ENCODE measurements at places on chromosomes 12 and 14.

- DNase-seq = no peak
These were observed 218.1 kb upstream of the RTL1 start for GRCh38 chr14:101121508-101122139.

- DNase-seq = no peak
These were observed 10.3 kb upstream of the LRP1-AS start for GRCh38 chr12:57157588-57158173.

GRCh38 chr12:126337556-126338441 lies 1272.6 kb downstream of the AACS start:
- no peak for DNase-seq

DNA sequence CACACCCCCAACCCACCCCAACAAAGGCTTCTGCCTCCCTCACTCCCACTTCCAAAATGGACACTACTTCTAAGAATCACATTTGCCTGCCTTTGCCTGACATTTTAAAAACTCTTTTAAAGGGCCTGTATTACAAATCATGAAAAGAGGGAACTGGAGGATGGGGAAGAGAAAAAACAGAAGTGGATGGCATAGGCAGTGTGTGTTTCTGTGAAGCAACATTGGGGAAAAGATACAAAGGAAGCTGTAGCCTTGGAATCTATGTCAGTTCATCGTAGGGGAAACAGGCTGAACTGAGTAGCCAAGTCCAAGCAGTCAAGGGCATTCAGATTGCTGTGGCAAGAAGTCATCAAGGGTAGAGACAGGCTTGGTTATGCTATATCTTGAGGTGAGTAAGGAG lies 273.9 kb downstream of the BTG1 start:
- no peak for DNase-seq

- DNase-seq = no peak
These were observed 1.8 kb upstream of the AHNAK2 start for GRCh38 chr14:104979758-104980610.

DNA sequence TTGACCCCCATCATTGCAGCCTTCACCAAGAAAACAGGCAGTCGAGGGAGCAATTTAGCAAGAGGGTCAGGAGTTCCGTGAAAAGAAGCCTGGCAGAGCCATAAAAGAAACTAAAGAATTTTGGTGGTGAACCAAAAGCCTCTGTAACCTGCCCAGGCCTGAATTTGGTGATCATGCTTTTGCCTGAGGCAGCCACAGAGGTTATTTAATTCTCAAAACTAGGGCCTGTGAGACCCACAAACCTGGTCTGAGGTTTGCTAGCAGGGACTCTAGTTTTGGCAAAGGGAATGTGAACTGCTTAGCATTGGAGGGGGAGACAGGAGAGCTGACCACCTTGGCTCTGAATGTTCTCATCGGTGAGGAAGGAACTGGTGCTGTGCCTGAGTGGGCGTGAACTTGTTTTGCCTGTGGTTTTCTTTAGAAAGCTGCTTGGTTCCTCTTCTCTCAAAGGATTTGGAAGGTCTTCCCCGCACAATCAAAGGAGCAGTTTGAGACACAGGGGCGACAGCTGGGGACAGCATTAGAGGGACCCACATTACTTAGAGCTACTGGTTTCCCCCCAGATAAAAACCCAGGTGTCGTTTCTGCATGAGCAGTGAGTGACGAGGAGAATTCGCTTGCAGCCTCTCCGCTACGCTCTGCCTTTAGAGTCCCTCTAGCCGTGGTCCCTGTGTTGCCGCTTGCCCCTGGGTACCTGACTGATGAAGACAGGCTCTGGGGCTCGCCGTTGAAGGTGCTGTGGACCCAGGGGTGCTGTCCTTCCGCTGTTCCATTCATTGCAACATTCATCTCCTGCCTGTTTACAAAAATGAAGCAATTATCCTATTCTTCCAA lies 12.6 kb upstream of the WNT5B start:
- DNase-seq = no peak

DNA sequence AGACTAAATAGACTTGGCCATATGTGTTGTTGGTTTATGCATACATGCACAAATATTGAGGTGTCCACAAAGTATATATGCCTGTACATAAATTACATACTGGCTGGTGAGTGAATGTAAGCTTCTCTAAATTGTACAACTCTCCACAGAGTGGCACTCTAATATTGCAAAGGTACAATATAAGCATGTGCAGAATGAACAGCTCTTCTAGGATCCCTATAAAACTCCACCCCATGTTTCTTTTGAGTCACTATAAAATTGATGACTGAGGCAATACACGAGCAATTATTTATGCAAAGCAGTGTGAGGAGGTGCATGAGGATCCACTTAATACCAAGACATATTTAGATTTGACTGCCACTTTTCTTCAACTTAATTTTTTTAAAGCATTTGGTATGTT lies 172.2 kb downstream of the NAV3 start:
- no peak for DNase-seq

- no peak for DNase-seq
These were observed 48.2 kb upstream of the PNMA1 start for GRCh38 chr14:73762375-73762822.

- no peak for DNase-seq
These were observed 39.9 kb downstream of the MYO1H start for GRCh38 chr12:109387425-109388166.

DNA sequence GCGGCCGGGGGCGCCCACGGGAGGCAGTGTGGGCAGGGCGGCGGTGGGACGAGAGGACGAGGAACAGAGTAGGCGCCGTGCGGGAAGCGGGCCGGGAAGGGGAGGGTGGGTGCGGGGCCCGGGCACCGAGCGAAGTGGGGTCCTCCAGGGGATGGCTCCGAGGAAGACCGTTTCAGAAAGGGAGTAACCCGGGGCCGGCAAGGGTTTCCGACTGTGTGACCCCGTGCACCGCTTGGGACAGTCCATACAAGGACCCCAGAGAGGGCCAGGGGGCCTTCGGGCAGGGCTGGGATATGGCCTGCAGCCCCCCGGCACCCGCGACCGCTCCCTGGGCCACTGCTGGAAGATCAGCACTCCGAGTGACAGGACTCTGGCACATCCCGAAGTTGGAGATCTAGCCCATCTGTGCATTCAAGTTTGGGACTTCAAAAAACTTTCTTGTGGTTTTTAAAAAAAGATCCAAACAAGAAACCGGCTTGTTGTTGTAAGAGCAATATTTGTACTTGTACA lies 448 bp downstream of the TSPAN9 start:
- peak; percentile 8 for DNase-seq

GRCh38 chr12:94801745-94802144 lies 151.4 kb upstream of the TMCC3 start:
- no peak for DNase-seq

- DNase-seq = no peak
These were observed 9.9 kb downstream of the BCL7A start for GRCh38 chr12:122031342-122032216.

DNA sequence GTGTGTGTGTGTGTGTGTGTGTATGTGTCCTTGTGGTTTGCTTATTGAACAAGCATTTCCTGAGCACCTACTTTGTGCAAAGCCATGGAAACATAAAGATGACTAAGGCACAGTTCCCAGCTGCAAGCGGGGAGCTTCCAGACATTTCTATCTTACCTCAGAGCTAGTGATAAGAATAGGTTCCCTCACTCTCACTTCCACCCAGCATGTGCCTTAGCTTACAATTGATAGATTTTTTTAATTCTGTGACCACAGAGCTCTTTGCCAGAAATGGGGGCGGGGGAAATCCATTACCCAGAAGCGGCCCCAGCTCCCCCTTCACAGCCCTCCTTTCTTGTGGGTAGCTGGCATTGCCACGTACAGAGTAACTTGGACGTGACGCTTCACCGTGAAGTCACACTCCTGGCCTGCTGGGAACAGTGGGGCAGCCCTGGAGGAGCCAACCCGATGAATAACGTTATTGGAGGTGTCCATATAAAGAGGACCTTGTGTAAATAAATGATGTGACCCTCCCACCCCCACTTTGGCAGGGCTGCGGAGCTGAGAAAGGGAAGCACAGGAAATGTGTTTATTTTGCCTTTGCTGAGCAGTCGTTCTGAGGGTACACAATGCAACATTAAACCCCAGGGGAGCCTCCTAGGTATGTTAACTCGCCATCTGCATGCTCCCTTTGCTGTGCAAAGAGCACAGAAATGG lies 238.9 kb downstream of the CHST11 start:
- peak; percentile 68 for DNase-seq

- no peak for DNase-seq
These were observed 73.4 kb downstream of the SLC38A4 start for GRCh38 chr12:46752396-46752795.

DNA sequence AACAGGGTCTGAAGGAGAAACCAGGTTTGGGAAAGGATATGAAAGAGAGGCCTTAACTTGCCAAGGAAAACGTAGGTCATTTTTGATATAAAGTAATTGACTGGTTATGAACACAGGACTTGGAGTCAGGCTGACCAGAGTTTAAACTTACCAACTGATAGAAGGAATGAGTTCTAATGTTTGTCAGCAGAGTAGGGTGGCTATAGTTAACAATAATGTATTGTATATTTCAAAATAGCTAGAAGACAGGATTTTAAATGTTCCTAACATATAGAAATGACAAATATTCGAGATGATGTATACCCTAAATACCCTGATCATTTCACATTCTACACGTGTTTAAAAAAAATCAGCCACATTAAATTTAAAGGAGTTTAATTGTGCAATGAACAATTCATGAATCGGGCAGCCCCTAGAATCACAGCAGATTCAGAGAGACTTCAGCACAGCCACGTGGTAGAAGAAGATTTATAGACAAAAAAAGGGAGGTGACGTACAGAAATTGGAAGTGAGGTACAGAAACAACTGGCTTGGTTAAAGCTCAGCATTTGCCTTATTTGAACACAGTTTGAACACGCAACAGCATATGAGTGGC lies 52.5 kb upstream of the PLEKHG7 start:
- no peak for DNase-seq

- DNase-seq = no peak
These were observed 28.2 kb upstream of the CPSF6 start for GRCh38 chr12:69211160-69211559.

- no peak for DNase-seq
These were observed 32.8 kb upstream of the DEGS2 start for GRCh38 chr14:100192250-100192671.

DNA sequence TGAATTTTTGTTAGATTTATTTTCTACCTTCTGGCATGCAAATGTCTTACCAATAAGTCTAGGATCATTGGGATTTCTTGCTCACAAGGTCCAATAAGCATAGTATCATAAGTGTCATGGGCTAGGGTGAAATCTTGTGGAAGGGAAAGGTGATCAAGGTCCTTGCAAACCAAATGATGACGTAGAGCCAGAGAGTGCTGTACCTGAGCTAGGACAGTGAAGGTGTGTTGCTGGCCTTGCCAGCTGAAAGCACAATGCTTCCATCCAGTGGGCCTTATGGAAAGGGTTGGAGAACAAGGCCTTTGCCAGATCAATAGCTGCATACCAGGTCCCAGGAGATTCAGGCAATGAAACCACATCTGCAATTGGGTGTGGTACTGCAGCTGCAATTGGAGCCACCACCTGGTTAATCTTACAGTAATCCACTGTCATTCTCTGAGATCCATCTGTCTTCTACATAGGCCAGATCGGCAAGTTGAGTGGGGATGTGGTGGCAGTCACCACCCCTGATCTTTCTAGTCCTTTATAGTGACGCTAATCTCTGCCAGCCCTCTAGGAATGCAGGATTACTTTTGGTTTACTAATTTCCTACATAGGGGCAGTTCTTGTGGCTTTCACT lies 208.9 kb upstream of the MYL2 start:
- DNase-seq = no peak

GRCh38 chr14:44339231-44339630 lies 167.9 kb downstream of the FSCB start:
- DNase-seq = no peak

DNA sequence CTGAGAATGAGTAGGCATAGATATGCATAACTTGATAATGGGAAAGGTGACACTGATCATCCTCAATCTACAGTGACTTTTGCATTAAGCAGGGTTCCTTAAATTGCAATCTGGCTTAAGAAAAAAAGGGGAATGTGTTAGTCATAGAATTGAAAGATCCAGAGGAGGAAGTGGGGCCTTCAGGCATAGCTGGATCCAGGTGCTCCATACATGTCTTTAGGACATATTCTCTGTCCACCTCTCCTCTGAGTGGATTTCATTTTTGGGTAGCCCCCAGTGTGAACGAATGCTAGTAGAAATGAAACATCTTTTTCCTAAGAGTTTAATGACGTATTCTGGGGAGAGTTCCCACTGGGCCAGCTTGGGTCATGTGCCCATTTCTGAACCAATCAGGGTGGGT lies 27.6 kb downstream of the CCDC63 start:
- no peak for DNase-seq

- no peak for DNase-seq
These were observed 1.2 kb upstream of the TNFAIP2 start for GRCh38 chr14:103121846-103122584.

- no peak for DNase-seq
These were observed 266.4 kb upstream of the GRIP1 start for GRCh38 chr12:66945189-66945817.

- no peak for DNase-seq
These were observed 12.1 kb downstream of the SIRT4 start for GRCh38 chr12:120314220-120314619.

- DNase-seq = no peak
These were observed 121.5 kb upstream of the VASH1 start for GRCh38 chr14:76639606-76640229.

DNA sequence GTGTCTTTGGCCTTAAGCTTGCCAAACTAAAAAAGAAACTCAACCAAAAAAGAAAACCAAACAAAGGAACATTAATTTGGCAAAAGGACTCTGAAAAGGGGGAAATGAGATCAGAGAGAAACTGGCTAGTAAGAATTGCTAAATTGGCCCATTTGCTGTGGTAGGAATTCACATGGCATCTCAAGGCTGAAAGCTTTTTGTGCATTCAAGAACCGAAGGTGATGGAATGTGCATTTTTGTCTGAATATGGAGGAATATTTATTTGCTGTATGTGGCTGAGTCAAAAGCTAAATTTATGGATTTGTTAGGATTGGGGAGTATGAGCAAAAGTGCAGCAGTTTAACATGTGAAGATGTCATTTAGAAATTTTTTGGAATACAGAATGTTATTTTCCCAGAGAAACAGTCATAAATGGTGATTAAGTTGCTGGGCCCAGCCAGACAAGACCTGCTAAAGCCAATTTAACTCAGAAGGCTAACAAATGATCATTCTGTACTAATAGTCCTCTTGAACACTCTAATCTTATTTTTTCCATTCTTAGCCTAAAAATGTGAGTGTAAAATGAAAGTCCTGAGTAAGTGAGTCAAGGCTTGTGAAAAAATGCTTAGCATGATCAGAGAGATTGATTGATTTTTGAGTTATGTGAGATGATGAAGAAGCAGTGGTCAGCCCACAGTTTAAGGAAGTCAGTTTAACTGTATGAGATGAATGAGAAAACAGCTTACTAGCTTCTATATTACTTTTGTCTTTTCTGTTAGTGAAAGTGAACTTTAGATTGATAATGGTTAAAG lies 94.1 kb downstream of the ANO6 start:
- no peak for DNase-seq
